CD4-positive, alpha-beta memory T cell (primary cell): ENCODE measurements at places on chromosomes 1 and 21. TPM values are rescaled to one million over a fixed set of nuclear protein-coding genes. Genes with fewer than 3 reads are reported as not detected.

DNA sequence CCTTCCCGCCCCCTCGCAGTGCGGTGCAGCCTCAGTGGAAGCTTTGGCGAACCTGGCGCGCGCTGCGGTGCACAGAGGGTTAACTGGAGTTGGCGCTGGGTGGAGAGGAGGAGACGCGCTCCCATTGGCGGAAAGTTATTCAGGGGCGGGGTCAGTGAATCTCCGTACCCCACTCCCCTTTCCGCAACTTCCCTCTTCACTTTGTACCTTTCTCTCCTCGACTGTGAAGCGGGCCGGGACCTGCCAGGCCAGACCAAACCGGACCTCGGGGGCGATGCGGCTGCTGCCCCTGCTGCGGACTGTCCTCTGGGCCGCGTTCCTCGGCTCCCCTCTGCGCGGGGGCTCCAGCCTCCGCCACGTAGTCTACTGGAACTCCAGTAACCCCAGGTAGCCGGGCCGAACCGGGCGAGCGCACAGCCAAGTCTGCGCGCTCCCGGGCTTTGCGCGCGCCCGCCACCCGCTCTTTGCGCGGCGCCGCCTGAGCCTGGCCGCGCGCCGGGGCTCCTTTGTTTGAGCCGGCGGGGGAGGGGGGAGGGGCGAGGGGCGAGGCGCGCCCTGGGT is at the start of gene EFNA4:
EFNA4 (plus strand) TSS at position 191 of the 561 bp plus-strand sequence; CDS start at position 275, 84 bp downstream.
- peak; percentile 83 for DNase-seq

- no peak for DNase-seq
These were observed 258.9 kb downstream of the SETD4 start for GRCh38 chr21:35801391-35801790.

DNTTIP2 gene
- 71.4 TPM for total RNA-seq

GRCh38 chr1:12034381-12034801 is 15.1 kb downstream of the MIIP start:
- no peak for DNase-seq

GRCh38 chr1:228785366-228786330 is 50.4 kb downstream of the RHOU start:
- DNase-seq, result no peak

TRMT1L gene
- total RNA-seq, result 31.7 TPM

KPNA6 gene
- total RNA-seq, result 62.5 TPM

DNA sequence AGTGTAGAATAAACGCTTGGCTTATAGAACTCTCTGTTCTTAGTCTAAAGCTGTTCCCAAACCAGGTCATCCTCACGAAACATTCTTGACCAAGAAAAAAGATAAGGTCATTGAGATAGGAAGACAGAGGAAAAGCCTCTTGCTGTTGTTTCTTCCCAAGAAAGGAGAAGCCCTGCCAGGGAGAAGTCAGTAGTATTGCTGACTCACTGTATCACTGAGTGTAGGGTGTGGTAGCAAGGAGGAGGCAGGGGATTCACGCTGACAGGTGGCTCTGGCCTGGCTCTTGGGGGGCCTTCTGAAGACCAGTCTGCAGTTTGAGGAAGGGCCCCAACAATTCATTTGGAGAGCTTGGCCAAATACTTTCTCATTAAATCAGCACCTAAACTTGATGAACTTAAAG is 97.8 kb downstream of the CD247 start:
- no peak for DNase-seq

DNA sequence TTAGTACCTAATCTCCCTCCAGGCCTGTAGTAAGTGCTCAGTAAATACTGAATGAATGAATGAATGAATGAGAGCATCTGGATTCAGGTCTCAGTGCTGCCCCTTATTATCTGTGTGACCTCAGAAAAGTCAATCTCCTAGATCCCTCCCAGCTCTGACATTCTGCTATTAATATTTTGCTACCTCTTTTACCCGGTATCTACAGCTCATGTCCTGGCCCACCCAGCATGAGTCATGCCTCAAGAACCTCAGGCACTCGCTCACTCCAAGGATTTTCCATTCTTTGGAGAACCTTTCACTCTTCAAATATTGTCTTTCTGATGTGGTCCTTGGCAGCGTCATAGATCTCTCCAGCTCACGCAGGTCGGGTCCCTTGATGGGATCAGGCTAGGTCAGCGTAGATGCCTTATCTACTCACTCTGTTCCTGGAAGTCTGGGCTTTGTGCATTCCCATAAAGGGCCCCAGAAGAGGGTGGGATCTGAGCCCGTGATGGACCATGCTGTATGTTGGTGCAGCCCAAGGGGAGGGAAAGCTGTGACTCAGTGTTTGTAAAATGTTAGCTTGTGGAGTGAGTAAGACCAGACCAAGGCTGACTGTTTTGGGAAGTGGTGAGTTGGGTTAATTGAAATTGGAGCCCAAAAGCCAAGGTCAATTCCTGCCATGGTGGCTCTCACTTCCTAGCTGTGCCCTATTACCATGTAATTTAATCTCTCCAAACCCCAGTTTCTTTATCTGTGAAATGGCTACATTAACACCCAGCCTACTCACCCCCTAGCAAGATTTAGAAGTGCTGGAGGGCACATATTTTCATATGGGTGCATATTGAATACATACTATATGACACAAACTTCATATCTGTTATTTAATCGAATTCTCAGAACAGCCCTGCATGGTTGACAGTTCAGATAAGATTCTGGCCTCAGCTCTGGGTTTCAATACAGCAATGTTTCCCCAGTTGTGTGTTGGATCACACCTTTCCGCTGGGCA is 214.1 kb upstream of the USP24 start:
- no peak for DNase-seq

DNA sequence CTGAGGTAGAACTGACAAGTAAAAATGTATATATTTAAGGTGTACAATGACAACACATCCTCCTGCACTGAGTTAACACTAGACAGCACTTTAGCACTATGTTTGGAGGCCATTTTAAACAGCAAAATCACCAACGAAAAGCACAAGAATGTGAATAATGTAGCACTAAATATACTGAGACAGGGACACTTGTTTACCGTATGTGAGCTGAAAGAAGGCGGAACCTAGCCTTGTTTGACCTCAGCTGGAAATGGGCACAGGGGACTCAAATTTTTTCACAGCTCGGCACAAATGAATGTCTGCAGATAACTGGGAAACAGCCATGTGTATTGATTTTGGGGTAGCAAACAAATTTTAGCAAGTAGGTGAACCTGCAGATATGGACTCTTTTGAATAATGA is 18.0 kb upstream of the ATG4C start:
- no peak for DNase-seq

GRCh38 chr1:212669600-212669999 is 30.0 kb downstream of the BATF3 start:
- no peak for DNase-seq

CACNA1E gene
- total RNA-seq, result not detected

GRCh38 chr1:37325010-37325409 is 149.4 kb upstream of the ZC3H12A start:
- no peak for DNase-seq

GRCh38 chr1:56920591-56921001 is 45.2 kb downstream of the C8B start:
- no peak for DNase-seq

TSSK3 gene
- 3.5 TPM for total RNA-seq

GRCh38 chr21:42594616-42595282 is 58.7 kb upstream of the PDE9A start:
- DNase-seq, result no peak

- no peak for DNase-seq
These were observed 111.1 kb downstream of the NEK7 start for GRCh38 chr1:198267921-198268320.

DNA sequence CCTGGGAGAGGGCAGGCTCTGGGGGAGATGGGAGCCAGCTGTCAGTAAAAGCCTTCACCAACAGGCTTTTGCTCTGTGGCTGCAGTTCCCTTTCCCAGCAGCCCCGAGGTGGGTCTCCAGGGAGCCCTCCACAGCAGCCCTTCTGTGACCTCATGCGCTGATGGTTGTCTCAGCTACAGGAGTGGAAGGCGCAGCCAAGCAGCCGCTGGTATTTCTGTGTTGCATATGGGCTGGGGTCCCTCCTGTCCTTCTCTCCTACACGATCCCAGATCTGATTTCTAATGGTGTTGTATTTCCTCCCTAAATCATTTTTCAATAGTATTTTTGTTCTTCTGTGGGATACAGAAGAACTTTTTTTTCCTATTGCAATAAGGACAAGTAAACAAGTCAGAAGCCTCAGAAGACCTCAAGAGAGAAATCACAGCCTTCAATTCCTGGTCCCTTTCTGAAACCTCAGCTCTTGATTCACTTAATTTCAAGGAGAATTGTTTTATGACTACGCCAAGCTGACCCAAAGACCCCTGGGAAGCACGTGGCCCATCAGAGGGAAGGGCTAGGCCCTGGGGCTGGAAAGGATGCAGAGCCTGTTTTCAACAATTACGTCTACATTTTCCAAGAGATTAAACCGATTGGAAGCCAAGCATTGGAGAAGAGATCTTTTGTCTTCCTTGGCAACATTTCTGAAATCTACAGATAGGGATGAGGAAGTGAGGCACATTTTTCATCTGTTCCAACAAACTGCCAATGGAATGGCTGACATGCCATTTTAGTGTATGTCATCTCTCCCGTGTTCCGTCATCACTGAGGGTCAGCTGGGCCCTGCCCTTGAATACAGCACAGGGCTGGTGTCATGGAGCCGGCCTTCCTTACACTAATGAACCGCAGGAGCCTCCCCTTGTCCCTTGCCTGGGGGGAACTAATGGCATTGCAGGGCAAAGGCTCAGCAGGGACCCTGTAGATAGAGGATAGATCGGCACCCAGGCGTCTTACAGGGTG is 42.0 kb upstream of the SCCPDH start:
- no peak for DNase-seq

DNA sequence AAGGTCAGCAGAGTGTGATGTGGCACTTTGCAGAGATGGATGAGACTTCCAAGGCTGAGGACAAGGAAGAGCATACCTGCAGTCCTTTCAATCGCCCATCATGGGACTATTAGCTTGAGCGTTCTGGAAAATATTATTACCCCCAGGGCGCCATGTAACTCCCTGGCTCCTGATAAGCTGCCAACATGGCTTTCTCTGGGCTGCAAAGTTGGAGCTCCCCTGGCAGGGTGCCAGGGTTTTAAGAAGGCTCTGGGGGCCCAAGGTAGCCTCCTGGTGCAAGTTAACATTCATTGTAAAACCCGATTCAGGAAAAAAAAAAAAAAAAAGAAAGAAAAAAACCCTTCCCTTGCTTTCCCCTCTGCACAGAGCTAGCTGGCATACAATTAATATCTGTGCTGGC is 196.7 kb downstream of the PBX1 start:
- no peak for DNase-seq

- no peak for DNase-seq
These were observed 70.7 kb downstream of the SPATA46 start for GRCh38 chr1:162305969-162306368.
